NK-92 treated with Interleukin-12 subunit alpha and Interleukin-12 subunit beta, amount 100 ng/mL, for 24 hours (cell line): ENCODE measurements at places on chromosomes 12 and 14.

GRCh38 chr14:68649476-68650189 lies 143.2 kb downstream of the ZFP36L1 start:
- no peak for DNase-seq

DNA sequence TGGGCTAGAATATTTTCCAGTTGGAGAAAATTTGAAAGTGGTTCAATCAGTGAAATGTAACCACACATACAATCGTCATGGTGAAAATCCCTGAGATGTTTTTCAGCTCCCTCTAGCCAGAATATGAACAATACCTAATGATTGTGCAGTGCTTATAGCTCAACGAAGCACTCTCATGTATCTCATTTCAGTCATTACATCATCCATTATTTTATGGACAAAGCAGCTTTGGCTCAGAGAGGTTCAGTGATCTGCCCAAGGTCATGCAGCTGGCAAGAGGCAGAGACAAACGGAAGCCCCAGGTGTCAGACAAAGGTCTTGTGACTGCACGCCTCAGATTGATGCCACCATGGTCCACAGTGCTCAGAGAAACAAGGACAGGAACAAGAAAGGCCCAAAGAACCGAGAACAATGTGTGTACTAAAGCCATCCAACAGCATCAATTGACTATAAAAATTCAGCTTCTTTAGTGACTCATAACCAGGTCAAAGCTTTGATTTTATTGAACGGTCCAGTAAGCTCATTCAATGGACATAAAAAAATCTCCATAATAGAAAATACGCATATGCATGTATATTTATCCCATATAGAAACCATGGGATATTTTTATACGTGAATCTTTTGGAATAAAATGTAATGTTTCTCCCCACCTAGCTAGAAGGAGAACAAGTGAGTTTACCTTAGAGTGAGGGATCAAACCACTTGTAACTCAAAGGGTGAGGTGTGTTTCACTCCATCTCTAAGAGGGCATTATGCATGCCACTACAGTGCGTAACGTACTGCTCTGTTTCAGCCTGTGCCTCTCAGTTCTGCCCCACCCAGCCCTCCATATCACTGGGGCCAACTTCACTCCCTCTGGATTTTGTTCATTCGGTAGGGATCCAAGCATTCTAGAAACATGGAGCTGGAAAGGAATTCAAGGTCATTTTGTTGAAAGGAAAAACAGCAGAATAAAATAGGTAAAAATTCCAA lies 141.8 kb downstream of the GRIN2B start:
- DNase-seq: no peak

- DNase-seq: no peak
Measured at GRCh38 chr14:105384605-105385321, 13.6 kb upstream of the TEX22 start.

DNA sequence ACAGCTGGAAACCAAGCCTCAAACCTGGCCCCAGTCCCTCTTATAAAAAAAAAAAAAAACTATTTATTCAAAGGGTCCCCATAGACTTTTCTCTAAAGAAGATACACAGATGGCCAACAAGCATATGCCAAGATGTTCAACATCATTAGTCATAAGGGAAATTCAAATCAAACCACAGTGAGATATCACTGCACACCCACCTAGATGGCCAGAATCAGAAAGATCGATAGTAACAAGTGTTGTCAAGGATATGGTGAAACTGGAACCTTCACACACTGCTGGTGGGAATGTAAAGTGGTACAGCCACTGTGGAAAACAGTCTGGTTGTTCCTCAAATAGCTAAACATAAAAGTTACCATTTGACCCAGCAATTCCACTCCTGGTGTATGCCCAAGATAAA lies 5.9 kb upstream of the NFYB start:
- DNase-seq: no peak

- no peak for DNase-seq
Measured at GRCh38 chr14:70692210-70692609, 50.5 kb downstream of the TTC9 start.

DNA sequence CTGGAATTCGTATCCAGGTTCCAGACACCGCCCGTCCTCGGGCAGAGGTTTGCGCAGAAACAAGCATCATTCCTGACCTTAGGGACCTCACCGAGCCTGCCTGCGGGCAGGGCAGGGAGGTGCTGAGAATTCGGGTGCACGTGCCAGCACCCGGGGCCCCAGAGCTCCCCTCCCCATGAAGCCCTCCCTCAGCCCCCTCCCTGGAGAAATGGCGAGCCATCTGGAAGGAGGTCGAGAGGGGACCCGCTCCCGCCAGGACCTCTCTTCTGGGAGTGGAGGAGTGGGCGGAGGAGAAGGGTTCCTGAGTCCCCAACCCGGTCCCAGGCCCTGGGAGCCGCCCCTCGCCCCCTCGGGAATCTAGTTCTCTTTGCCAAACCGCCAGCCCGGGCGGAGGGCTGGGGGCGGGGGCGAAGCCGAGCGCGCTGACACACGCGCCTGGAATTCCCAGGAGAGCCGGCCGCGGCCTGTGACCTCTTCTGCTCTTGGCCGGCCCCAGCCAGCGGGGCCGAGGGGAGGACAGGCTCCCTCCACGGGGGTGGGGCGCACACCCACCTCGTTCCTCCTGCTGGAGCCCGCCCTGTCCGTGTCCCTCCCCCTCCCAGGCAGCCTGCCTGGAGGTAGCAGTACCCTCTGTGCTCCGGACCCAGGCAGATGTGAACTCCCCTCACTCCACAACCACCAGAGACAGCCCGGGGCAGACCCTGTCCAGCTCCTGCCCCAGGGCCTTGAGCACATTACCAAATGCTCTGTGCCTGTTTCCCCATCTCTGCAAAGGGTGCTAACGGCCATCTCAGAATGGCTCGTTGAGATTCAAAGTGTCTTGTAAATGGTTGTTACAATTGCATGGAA lies 23.0 kb upstream of the GPR132 start:
- no peak for DNase-seq

DNA sequence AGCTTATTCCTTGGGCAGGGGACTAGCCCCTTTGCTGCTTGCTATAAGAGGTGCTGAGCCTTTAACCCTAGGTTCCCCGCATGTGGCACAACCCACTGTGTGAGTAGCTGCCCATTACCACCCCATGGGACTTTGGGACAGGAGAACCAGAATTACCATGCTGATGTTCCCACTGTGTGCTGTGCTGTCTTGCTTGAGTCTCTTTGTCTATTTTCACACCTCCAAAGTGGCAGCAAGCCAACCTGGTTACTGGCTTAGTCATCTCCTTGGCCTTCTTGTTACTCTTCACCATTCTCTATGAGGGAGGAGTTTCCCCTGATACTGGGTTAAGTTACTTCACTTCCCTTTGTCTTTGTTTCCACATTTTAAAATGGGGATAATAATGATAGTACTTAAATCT lies 73.4 kb upstream of the ETV6 start:
- no peak for DNase-seq

GRCh38 chr14:64968651-64969050 lies 3.5 kb downstream of the RAB15 start:
- no peak for DNase-seq

DNA sequence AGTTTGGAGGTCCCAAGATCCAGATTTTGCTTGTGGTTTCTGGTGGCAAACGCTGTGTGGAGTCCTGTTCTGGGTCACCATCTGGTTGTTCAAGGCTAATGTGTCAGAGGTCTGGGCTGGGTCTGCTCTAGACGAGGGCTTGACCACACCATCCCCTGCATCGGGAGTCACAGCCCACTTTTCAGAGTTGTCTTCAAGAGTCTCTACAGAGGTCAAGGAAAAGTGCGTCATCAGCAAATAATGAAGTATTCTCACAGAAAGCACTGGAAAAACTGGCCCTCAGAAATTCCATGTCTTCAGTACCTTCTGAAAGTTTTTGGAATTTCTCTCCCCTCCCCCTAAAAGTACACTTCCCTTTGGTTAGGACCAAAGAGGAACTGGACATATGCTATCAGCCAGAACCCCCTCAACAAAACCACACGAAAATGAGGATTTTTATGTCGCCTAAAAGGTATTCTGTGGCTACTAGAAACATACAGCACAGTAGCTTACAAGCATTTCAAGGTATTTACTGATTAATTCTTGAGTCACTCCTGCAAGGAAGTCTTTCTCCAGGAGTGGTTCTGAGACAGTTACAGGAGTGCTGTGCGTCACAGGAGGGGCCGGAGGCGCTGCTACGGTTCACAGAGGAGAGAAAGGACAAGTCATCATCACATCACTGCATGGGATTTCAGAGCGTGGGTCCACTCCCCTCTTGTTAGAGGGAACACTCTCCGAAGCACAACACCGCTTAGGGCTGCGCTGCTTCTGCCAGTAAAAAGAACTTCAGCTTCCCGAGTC lies 35.4 kb downstream of the RAD52 start:
- DNase-seq: no peak

- no peak for DNase-seq
Measured at GRCh38 chr12:109982210-109982609, 14.0 kb downstream of the GIT2 start.

GRCh38 chr14:85483037-85483436 lies 46.9 kb upstream of the FLRT2 start:
- DNase-seq: no peak

GRCh38 chr12:53344824-53345485 lies 8.8 kb upstream of the SP7 start:
- DNase-seq: no peak

GRCh38 chr12:109685574-109686447 lies 27.8 kb upstream of the FAM222A start:
- no peak for DNase-seq

DNA sequence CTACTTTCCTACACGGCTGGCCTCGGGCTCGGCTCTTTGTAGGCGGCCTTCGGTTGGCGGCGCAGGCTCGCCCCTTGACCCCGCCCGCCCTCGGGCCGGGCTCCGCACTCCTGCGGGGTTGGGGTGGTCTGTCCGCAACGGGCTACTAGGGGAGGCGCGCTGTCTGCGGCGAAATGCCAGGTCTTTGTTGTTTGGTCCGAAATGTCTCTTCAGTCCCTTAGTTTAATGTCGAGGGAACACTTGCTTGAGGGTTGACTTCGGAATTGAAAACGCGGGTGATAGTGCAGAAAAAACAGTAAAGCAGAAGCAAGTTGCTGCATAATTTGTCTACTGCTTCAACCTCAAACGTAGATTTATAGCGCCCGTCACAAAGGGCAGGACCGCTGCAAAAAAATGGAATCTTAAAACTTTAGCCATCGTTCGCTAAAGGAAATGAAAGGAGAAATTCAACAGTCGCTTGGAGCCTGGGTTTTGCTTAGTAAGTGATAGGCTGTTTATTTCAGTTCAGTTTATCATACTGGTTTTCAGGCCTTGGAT lies 390 bp downstream of the JKAMP start:
- no peak for DNase-seq

DNA sequence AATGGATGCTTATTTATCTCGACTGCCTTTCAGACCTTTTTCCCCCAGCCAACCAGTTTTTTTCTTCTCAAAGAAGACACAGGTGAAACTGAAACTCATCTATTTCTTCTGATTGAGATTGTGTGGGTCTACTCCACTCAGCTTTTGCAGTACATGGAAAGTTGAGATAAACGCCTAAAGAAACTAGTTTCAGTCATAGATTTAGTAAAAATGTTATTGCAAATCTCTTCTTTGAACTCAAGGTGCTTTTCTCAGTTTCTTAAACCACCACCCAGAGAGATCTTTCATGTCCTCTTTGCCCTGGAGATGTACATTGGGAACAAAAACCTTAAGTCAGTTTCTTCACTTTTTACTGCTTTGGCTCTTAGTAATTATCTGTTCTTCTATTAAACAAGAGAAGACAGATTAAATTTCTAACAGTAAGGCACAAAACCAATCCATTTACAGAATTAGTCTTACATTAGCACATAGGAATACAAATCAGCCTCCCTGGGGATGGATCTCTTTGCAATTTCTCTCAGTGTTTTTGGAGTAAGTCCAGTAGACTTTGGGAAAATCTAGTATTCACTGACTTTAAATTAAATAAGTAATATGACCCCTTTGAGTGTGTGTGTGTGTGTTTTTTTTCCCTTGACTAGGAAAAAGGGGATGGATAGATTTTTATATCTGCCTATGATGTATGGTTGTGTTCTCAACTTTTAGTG lies 11.6 kb downstream of the FBXW8 start:
- no peak for DNase-seq

GRCh38 chr14:34699873-34700621 lies 14.3 kb downstream of the CFL2 start:
- DNase-seq: no peak

- DNase-seq: no peak
Measured at GRCh38 chr12:113232840-113233585, 11.7 kb downstream of the TPCN1 start.

- no peak for DNase-seq
Measured at GRCh38 chr14:29163109-29163508, 396.5 kb downstream of the FOXG1 start.

DNA sequence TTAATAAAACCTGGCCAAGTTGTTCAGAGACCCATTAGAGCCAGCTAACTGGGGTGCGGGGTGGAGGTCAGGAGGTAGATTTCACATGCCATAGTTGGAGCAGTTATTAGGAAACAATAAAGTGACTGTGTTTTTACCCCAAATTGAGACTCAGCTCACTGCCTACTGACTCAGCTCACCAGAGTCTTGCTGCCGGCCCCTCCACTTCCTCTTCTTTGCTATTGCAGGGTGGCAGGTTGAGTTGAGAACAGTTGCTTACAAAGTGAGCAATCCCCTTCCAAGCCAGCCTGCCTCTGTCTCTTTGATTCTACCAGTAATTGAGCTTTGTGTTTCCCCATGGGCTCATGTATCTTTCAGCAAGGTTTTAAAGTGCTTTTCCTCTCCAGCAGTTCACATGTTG lies 12.9 kb downstream of the ST8SIA1 start:
- DNase-seq: no peak

- no peak for DNase-seq
Measured at GRCh38 chr14:30179381-30180130, 251.9 kb upstream of the PRKD1 start.

- no peak for DNase-seq
Measured at GRCh38 chr12:117408161-117408791, 46.9 kb upstream of the NOS1 start.

GRCh38 chr14:54301359-54301758 lies 95.4 kb upstream of the CDKN3 start:
- no peak for DNase-seq

- DNase-seq: no peak
Measured at GRCh38 chr12:40565029-40565633, 127.1 kb upstream of the CNTN1 start.

DNA sequence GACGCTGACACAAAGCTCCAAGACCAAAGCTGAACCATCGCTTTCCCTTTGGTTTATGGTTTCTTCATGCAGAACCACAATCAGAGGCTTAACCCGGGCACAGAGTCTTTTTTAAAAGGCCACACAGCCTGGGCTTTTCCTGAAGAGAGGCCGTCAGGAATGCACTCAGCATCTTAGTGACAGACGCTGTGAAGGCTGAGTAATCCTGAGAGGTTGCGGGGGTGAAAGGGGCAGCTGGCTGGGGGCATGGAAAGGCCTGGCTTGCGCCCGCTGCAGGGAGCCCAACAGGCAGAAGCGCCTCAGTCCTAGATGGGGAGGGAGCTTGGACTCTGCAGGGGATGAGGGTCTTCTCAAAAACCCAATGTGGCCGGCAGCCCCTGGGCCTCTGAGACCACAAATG lies 13.6 kb downstream of the CTDSP2 start:
- DNase-seq: no peak

DNA sequence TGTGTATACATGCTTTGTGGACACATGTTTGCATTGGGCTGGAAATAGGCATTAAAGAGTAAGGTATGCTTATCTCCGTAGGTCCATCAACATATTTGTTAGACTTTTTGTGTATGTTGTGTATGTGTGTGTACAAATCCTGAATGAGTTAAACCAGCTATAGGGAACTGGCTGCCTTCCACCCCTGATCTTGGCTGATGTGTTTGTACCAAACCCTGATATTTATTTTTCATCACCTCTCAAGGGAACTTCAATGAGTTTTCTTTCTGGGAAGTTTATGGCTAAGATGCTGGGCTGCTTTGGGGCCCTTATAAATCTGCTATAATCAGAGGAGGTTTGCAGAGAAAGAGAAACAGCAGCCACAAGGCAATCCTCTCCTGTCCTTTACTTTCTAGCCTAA lies 37.1 kb upstream of the CISTR start:
- DNase-seq: no peak
